ENCODE measurements at places on chromosomes 11 and 22. TPM values are rescaled to one million over a fixed set of nuclear protein-coding genes. Genes with fewer than 3 reads are reported as not detected.

DNA sequence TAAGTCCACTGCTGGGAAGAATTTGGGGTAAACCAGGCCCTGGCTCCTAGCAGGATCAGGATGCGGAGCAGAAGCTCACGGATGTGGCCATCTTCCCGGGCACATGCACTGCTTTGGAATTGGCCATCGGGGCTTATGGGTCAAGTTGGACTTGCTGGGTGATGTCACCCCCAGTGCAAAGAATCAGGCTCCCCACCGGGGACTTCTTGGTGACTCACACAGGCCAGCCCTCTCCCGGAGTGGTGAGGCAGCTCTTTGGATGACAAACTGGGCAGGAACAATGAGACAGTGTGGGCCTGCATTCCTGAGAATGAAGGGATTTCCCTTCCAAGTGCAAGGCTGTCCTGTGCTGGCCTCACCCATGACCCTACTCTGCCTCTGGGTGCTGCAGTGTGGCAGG, 128.8 kb upstream of the ANO1 start:
- DNase-seq, result no peak

Gene POU2AF3
- 2.9 TPM for total RNA-seq

- DNase-seq, result no peak
Observed at GRCh38 chr11:130842001-130842400, 74.3 kb downstream of the SNX19 start.

DNA sequence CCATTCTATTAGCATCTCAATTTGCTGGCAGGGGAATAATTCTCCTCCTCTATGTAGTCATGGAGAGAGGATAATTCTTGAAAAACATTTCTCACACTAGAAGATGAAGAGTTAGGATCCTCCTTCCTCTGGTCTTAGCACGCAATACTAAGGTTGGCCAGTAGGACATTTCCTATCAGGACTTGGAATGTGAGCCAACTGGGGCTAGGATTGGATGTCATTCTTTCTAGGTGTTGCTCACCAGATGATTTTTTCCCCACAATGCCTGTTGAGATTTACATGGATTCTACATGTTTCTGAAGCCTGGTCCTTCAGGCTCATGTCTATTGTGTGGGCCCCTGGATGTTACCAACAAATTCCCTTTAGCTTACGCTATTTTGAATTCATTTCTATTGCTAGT, 28.0 kb downstream of the SLN start:
- DNase-seq, result no peak

DNA sequence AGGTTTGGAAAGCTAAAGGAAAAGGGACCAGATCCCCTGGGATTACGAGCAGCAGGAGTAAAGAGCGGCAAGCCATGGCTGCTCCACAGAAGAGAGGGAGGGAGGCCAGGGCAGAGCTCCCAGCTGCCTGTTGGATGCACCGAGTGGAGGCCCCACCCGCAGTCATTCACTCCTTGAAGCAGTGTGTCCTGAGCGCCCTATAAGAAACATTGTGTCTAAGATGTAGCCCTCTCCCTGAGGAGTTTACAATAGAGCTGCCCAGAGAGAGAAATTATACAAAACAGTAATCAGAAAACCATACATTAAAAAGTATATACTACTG, 54.7 kb upstream of the CSNK2A3 start:
- DNase-seq, result no peak

Gene MPPED2
- total RNA-seq, result 4.0 TPM
